ENCODE measurements at places on chromosomes 2 and 18.

GRCh38 chr2:12296915-12297314, 419.8 kb upstream of the TRIB2 start:
- DNase-seq = no peak

DNA sequence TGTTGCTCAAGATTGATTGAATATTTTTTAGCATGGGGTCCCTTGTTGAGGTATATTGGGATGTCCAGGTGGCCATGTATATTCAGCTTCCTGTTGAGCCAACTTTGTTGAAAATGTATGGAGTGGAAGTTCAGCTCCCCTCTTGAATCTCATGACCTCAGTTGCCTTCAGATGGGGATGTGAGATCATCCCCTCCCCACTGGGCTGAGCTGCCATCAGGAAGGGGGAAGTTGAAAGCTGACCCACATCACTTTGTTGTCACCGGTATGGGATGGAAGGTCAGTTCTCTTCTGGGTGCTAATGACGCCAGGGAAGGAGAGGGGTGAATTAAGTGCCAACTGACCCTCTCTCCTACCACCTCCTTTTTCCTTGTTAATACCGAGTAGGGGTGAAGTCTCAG, 33.9 kb downstream of the ACOXL start:
- DNase-seq = no peak

DNA sequence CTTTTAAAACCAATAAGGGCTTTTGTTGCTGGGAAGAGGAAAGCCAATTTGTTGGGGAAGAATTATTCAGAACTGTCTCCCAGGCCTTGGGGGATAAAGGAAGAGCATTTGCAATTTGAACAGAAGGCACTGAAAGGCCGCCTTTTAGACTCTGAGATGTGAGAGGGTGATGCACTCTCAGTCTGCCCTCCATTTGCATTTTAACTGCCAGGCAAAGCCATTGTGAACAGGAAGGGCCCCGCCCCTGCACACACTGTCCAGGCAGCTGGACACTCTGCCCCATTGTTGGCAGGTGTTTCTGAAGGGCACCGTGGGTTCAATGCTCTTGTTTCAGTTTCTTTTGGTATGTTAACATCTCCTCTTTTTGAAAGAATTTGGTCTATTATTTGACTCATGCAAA, 169.5 kb upstream of the COPS8 start:
- no peak for DNase-seq

DNA sequence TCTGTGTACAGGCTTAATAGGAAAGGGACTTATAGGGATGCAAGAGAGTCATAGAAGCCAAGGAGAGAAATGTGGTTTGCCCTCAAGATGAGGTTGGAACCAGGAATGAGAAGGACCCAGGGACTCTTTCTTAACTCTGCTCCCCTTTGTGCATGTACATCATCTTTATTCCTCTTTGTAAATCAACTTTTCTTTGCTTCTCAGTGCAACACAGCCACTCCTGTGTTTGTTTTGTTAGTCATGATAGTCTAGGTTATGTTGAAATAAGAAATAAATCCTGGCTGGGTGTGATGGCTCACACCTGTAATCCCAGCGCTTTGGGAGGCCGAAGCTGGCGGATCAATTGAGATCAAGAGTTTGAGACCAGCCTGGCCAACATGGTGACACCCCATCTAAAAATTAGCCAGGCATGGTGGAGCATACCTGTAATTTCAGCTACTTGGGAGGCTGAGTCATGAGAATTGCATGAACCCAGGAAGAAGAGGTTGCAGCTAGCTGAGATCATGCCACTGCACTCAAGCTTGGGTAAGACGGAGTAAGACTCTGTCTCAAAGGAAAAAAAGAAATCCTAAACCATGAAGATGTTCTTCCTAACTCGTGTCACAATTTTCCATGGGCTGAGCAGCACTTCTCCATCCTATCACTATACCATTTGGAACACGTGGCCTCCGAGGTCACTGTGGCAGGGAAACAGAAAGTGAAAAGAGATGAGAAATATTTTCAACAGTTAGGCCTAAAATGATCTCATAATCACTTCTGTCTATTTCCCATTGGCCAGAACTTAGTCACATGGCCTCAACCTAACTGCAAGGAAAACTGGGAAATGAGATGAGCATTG, 73.0 kb upstream of the TMEM17 start:
- DNase-seq = peak; percentile 82

- no peak for DNase-seq
Measured at GRCh38 chr2:161032635-161033034, 127.6 kb upstream of the TANK start.

DNA sequence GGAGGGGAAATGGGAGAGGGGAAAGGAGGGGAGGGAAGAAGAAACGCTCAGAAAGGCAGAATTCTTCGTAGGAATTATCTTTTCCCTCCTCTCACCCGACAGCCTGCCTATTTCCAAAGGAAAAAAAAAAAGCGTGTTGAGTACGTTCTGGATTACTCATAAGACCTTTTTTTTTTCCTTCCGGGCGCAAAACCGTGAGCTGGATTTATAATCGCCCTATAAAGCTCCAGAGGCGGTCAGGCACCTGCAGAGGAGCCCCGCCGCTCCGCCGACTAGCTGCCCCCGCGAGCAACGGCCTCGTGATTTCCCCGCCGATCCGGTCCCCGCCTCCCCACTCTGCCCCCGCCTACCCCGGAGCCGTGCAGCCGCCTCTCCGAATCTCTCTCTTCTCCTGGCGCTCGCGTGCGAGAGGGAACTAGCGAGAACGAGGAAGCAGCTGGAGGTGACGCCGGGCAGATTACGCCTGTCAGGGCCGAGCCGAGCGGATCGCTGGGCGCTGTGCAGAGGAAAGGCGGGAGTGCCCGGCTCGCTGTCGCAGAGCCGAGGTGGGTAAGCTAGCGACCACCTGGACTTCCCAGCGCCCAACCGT, at the start of gene GAD1:
Gene GAD1, plus strand, starts transcription at position 384 of the 589 bp plus-strand sequence. CDS start 1,705 bp downstream, outside the sequence.
- DNase-seq = peak; percentile 48

- DNase-seq = peak; percentile 78
Measured at GRCh38 chr2:102166189-102166845, 20.5 kb upstream of the IL1RL2 start.

GRCh38 chr2:49940626-49941025, 786.3 kb upstream of the FSHR start:
- DNase-seq = peak; percentile 13

GRCh38 chr2:110702514-110703380, 24.9 kb upstream of the BUB1 start:
- DNase-seq = no peak

- DNase-seq = no peak
Measured at GRCh38 chr18:45687621-45688020, 36.4 kb upstream of the SLC14A1 start.

- no peak for DNase-seq
Measured at GRCh38 chr18:26745288-26746181, 120.0 kb downstream of the AQP4 start.

- no peak for DNase-seq
Measured at GRCh38 chr2:148167241-148167766, 146.4 kb downstream of the MBD5 start.
